ENCODE measurements at places on chromosomes 6 and 20. TPM values are rescaled to one million over a fixed set of nuclear protein-coding genes. Genes with fewer than 3 reads are reported as not detected.

The ULBP2 gene
- 0.33 TPM for polyA plus RNA-seq

The TRIM15 gene
- polyA plus RNA-seq, result 0.14 TPM

The AFG1L gene
- polyA plus RNA-seq, result 7.3 TPM

DNA sequence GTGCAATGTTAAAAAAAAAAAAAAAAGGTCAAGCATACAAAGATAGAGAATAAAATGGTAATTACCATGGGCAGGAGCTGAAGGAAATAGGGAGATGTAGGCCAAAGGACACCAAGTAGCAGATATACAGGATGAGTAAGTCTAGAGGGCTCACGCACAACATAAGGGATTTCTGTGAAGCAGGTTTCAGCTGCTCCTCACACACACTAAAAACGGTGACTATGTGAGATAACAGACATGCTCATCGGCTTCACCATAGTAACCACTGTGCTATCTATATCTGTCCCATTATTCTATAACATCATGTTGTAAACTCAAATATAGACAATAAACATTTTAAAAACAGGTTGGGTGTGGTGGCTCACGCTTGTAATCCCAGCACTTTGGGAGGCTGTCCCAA, 11.6 kb downstream of the SNHG17 start:
- DNase-seq, result no peak

GRCh38 chr20:20955892-20956291, 150.3 kb downstream of the LINC00237 start:
- no peak for DNase-seq

DNA sequence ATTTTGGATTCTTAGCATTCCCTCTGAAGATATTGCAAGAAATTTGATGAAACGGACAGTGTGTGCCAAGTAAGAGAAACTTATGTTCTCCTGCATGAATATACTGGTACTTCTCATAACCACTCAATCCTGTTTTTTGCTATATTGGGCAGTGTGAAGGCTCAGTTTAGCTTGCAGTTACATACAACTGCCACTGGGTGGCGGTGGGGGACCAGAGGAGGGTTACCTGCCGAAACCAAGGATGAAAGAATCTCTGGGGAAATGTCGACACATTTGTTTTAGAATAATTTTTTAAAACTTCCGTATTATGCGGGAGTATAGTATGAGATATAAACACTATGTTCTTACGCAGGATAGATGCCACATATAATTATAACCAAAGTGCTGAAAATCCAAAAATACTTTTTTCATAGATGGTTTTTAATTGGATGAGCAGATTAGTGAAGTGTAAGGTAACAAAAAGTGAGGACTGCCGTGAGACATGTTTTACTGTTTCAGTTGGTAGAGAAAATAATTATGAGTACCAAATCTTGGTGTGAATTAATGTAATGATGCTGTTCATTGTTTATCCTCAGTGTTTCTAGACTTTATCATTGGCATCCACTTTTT, 9.7 kb downstream of the TRMT11 start:
- DNase-seq, result peak; percentile 35

- no peak for DNase-seq
Observed at GRCh38 chr20:47503685-47504084, 2.0 kb downstream of the NCOA3 start.

DNA sequence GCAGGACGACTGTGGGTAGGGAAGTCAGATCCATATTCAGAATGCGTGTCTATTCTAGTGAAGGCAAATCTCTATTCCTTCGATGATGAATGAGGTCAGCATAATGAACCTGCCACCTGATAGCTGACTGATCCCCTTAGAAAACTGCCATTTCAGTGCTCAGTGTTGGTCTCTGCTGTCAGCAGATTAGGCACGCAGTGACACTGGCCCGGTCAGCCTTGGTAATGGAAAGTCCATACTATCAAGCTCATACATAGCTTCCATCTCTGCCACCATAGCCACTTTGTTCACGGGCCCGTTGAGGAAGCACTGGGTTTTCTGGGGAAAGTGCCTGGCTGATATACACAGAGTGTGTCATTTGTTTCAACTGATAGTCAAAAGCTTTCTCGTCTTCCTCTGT, 54.0 kb downstream of the C6orf52 start:
- no peak for DNase-seq

DNA sequence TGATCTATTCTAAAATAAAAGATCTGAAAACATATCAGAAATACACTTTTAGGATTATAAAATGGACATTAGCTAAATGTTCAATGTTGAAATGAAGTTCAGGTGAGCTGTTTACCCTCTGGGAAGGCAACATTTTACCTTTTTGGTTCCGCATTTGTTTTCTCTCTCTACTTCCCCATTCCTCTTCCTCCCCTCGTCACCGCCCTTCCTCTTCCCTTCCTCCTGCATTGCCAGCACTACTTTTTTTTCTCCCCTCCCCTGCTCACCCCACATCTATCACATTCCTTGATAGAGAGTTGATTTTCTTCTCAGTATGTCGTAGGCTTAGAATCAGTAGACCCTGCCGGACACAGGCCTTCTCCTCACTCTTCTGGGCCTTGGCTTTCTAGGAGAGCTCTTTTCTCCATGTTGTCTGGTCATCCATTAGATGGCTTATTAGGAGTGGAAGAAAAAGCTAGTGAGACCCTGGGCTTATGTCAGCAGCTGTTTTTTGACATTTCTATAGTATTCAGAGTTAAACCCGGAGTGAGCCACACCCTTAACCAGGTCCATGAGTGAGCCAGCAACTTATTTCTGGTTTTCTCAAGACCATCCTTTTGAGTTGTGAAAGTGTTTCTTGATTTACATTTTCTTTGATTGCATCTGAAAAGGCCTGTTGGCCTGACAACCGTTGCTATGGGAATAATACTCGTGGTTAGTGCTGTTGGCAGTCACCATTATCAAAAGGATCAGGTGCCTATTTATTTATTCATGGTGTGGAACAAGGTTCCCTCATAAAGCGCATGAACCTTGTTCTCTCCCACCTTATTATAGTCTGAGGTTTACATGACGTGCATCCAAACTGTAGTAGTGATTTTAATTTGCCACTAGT, 90.9 kb downstream of the DTD1 start:
- DNase-seq, result no peak

The TCP11 gene
- polyA plus RNA-seq, result 1.6 TPM

DNA sequence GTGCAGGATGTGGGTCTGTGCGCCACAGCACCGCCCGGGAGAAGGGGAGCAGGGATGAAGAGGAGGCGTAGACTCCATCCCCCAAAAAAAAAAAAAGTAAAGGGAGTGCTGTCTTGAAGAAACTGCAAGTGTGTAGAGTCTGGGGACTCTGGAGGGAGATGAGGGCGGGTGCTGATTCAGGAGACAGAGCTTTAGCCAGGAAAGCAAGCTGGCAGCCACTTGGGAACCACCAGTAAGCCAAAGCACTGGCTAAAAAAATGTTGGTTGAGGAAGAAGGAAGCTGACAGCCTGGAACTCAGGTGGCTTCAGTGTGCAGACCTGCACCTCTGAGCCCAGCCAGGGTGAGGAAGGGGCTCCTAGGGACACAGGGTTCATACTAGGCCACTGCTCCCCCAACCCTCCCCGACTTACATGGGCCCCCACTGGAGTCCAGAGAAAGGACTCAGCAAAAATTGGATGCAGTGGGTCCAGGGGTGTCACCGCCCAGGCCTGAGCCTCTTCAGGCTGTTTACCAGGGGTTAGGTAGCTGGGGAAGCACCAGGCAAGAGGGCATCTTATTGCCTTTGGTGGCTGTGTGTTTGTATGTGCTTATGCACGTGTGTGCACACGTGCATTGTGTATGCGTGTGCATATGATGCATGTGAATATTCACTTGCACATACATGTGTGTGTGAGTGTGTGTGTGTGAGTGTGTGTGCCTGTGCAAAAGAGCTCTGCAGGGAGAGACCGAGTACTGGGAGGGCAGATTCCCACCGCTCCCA, 153.5 kb upstream of the MLN start:
- no peak for DNase-seq

- DNase-seq, result no peak
Observed at GRCh38 chr20:51854921-51855320, 52.6 kb upstream of the SALL4 start.

The RMND1 gene
- polyA plus RNA-seq, result 34.3 TPM

- DNase-seq, result no peak
Observed at GRCh38 chr20:13105039-13105438, 96.3 kb downstream of the SPTLC3 start.

DNA sequence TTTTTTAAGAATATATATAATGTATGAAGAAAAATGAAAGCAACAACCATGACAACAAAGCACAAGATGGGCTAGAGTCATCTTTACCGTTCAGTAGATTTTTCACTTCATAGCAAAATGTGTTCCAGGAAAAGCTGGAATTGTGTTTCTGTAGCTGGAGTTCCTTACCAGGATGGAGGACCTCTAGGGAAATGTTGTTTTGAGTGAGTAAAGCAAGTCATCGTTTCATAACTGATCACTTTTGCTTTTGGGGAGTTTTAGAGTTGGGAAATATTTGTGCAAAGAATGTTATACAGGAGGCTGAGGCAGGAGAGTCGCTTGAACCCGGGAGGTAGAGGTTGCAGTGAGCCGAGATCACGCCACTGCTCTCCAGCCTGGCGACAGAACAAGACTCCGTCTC, 151.6 kb downstream of the SASH1 start:
- no peak for DNase-seq

The GMDS gene
- polyA plus RNA-seq, result 79.7 TPM

DNA sequence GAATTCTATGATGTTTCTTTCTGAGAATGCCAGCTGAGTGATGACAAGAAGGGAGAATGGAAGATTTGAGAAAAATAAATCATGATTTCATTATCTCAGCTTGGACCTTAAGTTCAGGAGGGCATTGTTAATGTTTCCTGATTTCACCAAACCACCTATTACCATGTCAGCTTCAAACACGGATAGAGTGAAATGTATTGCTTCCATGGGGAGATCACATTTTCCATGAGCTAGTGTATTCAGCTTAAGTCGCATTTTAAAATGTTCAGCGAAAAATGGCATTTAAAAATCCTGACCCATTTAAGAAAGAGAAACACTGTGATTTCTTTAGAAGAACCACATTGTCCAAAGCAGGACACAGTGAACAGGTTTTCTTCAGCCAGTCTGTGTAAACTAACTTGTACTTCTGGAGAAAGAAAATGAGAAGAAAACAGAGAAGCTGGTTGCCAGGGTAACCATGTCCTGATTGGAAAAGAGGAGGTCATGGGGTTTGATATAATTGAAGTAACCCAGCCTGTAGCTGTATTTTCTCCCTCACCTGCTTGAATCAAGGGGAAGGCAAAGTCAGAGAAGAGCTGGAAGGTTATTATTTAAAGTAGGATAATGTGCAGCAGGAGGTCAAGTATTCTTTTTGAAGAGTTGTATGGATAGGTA, 684.1 kb upstream of the NRSN1 start:
- no peak for DNase-seq

DNA sequence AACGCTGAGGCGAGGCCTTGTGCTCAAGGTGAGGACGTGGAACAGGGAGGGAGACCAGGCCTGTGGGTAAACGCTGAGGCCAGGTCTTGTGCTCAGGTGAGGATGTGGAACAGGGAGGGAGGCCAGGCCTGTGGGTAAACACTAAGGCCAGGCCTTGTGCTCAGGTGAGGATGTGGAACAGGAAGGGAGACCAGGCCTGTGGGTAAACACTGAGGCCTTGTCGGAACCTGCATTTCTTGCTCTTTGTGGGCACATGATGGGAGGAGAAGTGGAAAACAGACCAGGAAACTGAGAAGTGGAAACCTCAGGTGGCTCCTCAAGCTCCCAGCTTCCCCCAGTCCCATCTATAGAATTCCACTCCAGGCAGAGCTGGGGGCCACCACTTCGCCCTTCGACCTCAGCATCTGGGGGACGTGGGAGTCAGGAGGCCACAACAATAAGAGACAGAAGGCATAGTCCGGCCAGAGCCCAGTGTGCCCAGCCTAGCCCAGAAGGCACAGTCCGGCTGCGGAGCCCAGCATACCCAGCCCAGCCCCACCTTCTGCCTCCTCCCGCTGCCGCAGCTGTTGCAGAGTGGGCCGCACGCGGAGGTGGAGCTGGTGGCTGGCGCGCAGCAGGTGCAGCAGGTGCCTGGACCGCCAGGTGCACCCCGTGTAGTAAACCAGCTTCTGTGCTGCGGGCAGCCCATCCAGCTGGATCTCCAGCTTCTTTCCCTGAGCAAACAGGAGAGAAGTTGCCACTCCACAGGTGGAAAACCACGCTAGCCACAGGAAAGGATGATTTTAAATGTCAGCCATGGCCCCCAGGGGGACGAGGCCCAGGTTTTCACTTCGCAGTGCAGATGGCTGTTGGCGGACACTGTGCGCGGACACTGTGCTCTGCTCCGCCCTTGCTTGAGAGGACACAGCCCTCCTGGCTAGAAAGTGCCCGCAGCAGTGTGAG, 17.5 kb downstream of the FRMD1 start:
- DNase-seq, result no peak

DNA sequence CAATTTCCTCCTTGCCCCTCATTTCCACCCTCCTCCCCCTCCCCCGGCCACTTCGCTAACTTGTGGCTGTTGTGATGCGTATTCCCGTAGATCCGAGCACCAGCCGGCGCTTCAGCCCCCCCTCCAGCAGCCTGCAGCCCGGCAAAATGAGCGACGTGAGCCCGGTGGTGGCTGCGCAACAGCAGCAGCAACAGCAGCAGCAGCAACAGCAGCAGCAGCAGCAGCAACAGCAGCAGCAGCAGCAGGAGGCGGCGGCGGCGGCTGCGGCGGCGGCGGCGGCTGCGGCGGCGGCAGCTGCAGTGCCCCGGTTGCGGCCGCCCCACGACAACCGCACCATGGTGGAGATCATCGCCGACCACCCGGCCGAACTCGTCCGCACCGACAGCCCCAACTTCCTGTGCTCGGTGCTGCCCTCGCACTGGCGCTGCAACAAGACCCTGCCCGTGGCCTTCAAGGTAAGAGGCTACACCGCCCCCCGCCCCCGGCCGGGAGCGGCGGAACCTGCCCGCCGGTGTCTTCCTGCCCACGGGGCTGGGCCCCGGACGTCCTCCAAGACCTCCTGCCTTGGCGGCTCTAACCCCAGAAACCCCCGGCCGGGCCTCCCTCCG, 44.9 kb upstream of the SUPT3H start:
- no peak for DNase-seq

DNA sequence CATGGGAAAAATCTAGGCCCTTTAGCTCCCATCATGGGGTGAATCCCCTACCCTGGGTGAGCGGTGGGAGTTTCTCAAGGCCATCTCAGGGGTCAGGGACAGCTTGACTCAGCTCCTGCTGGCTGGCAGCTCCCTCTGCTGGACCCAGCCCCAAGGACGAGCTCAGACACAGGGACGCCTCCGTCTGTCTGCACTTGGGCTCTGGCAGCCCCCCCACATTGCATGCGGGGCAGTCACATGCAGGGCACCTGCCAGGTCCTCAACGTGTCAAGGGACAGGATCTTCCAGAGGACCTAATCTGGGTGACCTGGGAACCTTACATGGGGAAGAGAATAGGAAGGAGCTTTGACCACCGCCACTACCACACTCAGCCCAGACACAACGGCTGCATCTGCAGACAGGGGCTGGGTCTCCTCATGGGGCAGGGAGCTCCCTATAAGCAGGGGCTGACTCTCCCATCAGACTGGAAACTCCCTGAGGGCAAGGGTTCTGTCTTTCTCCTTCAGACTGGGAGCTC, 173.4 kb downstream of the MRPL14 start:
- DNase-seq, result no peak

The KIF25 gene
- 0.14 TPM for polyA plus RNA-seq

- DNase-seq, result no peak
Observed at GRCh38 chr6:99789767-99790166, 183.1 kb downstream of the PRDM13 start.

GRCh38 chr6:41367700-41368099, 32.3 kb downstream of the NCR2 start:
- no peak for DNase-seq

The RBPJL gene
- polyA plus RNA-seq, result not detected
